ENCODE measurements at places on chromosomes 1 and 21. TPM values are rescaled to one million over a fixed set of nuclear protein-coding genes. Genes with fewer than 3 reads are reported as not detected.
A peak's percentile ranks its signal among the peaks of the same experiment; 100 is the strongest.

The SEMA4A gene
- 22.0 TPM for total RNA-seq

DNA sequence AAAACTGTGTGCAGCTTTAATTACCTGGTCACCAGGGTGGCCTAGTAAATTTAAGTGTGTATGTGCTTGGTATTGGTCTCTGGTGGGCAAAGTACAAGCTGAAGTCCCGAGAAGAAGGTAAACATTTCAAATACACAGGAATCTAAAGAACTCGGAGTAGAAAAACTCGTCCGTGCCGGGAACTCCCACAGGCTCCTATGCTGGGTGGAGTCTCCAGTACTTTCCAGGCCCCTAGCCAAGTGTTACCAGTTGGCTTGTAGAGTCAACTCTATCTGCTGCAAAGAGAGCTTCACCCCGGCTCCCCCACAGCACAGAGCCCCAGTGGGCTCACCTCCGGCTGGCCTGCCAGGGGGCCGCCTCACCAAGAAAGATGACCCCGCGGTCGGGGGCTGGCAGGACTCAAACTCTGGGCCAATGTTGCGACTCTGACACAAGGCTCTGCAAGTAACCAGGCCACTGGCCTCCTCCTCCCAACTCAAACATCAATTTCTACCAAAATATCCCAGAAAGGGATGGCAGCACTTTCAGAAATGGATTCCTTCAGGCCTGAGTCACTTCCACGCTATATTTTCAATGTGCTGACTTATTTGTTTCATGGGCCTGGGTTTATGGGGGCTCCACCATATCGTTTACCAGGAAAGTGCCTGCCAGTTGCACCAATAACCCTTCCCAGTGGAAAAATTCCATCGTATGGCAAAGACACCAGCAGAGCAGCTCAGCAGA lies 73.9 kb downstream of the SLC66A1 start:
- DNase-seq = no peak

- no peak for DNase-seq
Observed at GRCh38 chr21:22450507-22450906, 1452.3 kb downstream of the NCAM2 start.

- DNase-seq = no peak
Observed at GRCh38 chr1:91876781-91877573, 9.0 kb downstream of the TGFBR3 start.

- no peak for DNase-seq
Observed at GRCh38 chr1:58754683-58755467, 29.0 kb downstream of the JUN start.

The MROH9 gene
- total RNA-seq = not detected

The OLIG2 gene
- total RNA-seq = 14.7 TPM

- peak; percentile 12 for DNase-seq
Observed at GRCh38 chr1:63004868-63005267, 220.9 kb downstream of the ATG4C start.

- no peak for DNase-seq
Observed at GRCh38 chr1:18879791-18880309, 20.4 kb upstream of the TAS1R2 start.

The FAM177B gene
- not detected for total RNA-seq

GRCh38 chr1:184945029-184945428 lies 29.3 kb downstream of the NIBAN1 start:
- DNase-seq = no peak

- DNase-seq = peak; percentile 66
Observed at GRCh38 chr1:61050541-61051442, 31.6 kb upstream of the NFIA start.

DNA sequence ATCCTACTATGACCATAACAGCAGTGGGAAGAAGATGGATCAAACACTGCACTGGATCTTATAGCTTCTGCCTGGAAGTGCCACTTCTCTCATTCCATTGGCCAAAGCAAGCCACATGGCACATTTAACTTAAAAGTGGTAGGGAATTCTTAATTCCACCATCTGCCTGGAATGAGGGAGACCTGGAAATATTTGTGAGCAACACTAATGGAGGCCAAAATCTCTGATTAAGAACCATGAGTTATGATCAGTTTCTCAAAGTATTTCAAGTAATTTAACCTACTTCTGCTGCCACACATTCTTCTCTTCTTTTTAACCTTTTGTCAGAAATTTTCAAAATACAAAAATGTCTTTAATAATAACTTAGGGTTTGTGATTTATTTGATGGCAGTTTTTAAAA lies 154.0 kb upstream of the C1orf87 start:
- no peak for DNase-seq
